ENCODE measurements at places on chromosomes 12 and 14. TPM values are rescaled to one million over a fixed set of nuclear protein-coding genes. Genes with fewer than 3 reads are reported as not detected.

CPSF2 gene
- total RNA-seq, result 50.0 TPM

SSPN gene
- total RNA-seq, result 64.4 TPM

TAS2R30 gene
- total RNA-seq, result 1.7 TPM

CLEC9A gene
- 1.2 TPM for total RNA-seq

NGB gene
- total RNA-seq, result not detected

KLRG1 gene
- 3.3 TPM for total RNA-seq

EML5 gene
- total RNA-seq, result 1.7 TPM

RIN3 gene
- 33.7 TPM for total RNA-seq

TBX3 gene
- total RNA-seq, result 12.0 TPM

ABCD2 gene
- 0.63 TPM for total RNA-seq

CLEC4E gene
- 7.8 TPM for total RNA-seq

Data from mucosa of gallbladder (tissue), 1 donor.